Stimulated activated CD8-positive, alpha-beta memory T cell treated with anti-CD3 and anti-CD28 coated beads, Interleukin-7, amount 100 ng/mL, for 4 hours (primary cell): ENCODE measurements at places on chromosomes 2 and 18.
A peak's percentile ranks its signal among the peaks of the same experiment; 100 is the strongest.

DNA sequence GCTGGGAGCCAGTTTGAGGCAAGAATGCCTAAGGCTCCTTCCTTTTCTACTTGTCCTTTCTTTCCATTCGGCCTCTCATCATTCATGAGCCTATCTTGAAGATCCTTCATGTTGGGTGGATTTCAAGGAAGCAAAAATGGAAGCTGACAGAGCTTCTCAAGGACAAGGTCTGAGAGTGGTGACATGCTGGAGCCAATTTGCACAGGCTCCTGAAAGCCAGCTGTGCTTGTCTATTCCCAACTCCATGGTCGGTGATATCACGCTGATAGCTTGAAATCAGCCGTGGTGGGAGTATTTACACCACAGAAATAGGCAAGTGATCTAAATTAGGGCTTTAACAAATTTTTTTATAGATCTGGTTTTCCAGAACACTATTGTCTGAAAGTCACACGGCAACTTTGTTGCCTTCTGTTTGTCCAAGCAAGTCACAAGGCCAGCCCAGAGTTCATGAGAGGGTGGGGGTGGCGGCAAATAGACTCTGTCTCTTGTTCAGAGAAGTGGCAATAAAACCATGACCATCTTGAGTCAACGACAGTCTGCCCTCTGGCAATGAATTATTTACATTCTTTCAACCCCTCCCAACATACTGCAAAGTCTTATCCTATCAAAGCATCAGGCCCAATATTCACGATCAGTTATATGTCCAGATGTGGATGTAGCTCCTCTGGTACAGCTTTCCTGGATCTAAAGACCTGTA lies 49.9 kb upstream of the SLC35F5 start:
- no peak for DNase-seq

GRCh38 chr2:219416235-219416602 lies 2.0 kb upstream of the DES start:
- DNase-seq = no peak

GRCh38 chr2:85868822-85869221 lies 20.0 kb downstream of the ST3GAL5 start:
- DNase-seq = no peak

GRCh38 chr2:193743089-193743488 lies 1548.4 kb upstream of the TMEFF2 start:
- no peak for DNase-seq

DNA sequence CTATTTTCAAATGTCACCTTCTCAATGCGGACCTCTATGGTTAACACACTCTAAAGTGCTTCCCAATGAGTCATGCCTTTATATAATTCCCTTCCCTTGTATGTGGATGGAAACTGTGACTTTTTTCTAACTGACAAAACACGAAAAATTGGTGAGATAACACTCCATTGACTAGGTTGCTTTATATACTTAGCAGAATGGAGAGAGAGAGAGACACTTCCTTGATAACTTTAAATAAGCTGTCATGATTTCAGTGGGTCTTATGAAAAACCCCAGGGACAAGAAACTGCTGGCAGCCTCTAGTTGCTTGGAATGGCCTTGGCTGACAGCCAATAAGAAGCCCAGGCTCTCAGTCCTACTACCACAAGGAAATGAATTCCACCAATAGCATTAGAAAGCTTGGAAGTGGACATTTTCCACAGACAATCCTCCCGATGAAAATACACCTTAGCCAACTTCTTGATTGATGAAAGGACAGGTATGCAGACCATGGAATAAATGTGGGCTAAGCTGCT lies 322.2 kb downstream of the ZNF804A start:
- no peak for DNase-seq

- no peak for DNase-seq
Observed at GRCh38 chr2:235606004-235606715, 112.3 kb downstream of the AGAP1 start.

DNA sequence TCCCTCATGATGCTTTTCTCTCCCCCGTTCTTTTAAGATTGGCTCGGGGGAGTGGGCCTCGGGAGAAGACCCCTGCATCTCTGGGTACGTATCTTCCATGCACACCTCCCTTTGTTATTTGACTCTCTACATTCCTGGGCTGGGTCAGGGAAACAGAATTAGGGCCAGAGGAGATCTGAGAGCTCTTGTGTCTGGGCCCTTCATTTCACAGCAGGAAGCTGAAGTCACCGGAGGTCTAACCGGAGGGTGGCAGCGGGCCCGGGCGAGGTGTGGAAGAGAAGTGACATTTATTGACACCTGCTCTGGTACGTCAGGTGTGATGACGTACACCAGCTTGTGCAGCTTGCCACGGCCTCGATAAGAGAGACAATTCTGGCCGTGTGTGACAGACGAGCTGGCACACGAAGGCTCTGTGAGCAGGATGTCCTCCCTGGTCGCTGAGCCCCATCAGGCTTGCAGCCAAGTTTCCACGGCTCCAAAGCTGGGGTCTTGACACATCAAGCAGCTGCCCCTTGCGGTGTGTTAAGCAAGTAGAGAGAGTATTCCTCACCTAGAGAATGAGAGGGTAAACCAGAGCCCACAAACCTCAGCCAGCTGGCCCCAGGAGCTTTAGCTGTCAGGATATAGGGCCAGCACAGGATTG lies 30.4 kb downstream of the TOGARAM2 start:
- DNase-seq = peak; percentile 56
